ENCODE measurements at places on chromosomes 3 and 15.

- DNase-seq = no peak
These were observed 50.8 kb downstream of the PLOD2 start for GRCh38 chr3:146110161-146110560.

GRCh38 chr15:75034615-75035014, 11.2 kb downstream of the PPCDC start:
- no peak for DNase-seq

- no peak for DNase-seq
These were observed 43.7 kb downstream of the ZDHHC3 start for GRCh38 chr3:44932271-44932670.

DNA sequence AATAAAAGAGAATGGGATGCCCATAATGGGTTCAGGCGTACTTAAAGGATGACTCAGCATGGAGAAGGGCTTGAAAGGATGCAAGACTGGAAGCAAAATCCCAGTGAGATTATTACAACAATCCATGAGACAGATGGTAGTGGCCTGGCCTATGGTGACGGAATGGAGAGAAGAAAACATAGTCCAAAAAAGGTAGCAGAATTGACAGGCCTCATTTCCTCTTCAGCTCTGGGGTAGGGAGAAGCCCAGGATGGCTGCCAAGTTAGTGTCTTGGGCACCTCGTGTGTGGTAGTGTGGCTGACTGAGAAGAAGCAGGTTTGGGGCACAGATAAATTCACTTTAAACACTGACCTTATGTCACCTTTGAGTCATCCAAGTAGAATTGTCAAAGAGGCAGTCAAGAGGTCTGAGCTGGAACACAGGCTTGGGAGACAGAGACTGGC, 18.1 kb downstream of the MB21D2 start:
- peak; percentile 85 for DNase-seq

- no peak for DNase-seq
These were observed 4.7 kb downstream of the LRRC15 start for GRCh38 chr3:194364652-194365434.

DNA sequence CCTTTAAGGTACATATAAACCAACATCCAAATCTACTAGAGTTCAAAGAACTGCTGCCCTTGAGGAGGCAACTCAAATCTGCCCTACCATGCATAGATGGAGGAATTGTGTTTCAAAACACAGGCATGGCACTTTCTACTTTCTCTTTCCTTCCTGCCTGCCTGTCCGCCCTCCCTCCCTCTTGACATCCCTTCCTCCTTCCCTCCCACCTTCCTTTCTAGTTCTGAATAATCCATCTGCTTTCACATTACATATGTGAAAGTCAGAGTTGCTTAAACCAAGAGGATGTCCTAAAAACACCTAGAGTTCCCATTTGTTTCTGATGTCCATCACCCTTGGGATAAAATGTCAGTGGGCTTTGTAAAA, 537.6 kb downstream of the FOXP1 start:
- no peak for DNase-seq

- DNase-seq = peak; percentile 66
These were observed 180.2 kb upstream of the NR2F2 start for GRCh38 chr15:96150254-96150653.

DNA sequence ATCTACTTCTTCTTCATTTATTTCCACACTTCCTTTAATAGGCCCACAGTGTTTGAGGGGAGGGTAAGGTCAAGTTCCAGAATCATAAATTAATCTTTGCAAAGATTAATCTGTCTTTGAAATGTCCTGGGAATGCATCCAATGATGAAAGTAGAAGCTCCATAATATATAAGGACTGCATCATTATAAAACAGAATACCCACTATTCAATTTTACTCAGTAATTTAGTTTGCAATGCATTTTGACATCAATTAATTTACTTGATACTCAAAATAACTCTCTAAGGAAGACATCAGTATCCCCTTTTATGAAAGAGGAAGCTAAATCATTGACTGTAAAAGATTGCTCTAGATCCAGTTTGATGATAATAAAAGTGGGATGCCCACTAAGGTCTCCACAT, 777.2 kb downstream of the GRM7 start:
- DNase-seq = no peak

- no peak for DNase-seq
These were observed 84.9 kb downstream of the MEIS2 start for GRCh38 chr15:37015451-37015850.

GRCh38 chr3:50167841-50168209, 12.7 kb downstream of the SEMA3F start:
- no peak for DNase-seq

Measured in renal cortical epithelial cell (primary cell).